Mesothelial cell of epicardium (in vitro differentiated cells): ENCODE measurements at places on chromosomes 2 and 18. TPM values are rescaled to one million over a fixed set of nuclear protein-coding genes. Genes with fewer than 3 reads are reported as not detected.

The GAD1 gene
- total RNA-seq: 0.20 to 0.34 TPM (median 0.31 TPM) in 3 replicates

The REG3G gene
- total RNA-seq: not detected in 3 replicates

The DOK6 gene
- 3.9 to 5.1 TPM (median 4.9 TPM) in 3 replicates for total RNA-seq

The VWA3B gene
- not detected in 3 replicates for total RNA-seq

The MYL1 gene
- 0.36 to 0.69 TPM (median 0.36 TPM) in 3 replicates for total RNA-seq

GRCh38 chr2:84442888-84443287, 16.2 kb downstream of the SUCLG1 start:
- no peak overlapping the region for H3K27ac ChIP-seq
- H3K4me1 ChIP-seq: no peaks in the 10 kb centered on the region
- DNase-seq: no peak
- H3K4me3 ChIP-seq: no peak overlapping the region
- H3K36me3 ChIP-seq: peaks cover 63% of the 10 kb centered on the region

DNA sequence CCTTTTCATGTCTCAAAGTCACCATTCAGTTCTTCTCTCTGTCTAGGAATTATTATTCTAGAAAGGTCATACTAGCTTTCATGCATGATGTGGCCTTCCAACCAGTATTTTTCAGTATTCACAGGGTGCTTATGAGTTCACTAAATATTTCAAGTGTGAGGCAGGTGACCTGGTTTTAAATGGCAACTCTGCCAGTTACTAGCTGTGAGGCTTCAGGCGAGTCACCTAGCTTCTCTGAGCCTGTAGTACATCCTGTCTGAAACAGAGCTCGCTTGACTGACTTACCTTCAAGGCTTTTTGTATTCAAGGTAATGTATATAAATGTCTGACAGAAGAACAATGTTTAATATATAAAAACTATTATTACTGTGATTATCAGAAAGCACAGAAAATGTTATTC, 19.4 kb upstream of the ACVR1 start:
- peaks cover 2% of the 10 kb centered on the region for H3K4me1 ChIP-seq
- H3K4me3 ChIP-seq: no peak overlapping the region
- no peaks in the 10 kb centered on the region for H3K27me3 ChIP-seq
- DNase-seq: no peak

GRCh38 chr18:9673296-9674251, 34.5 kb upstream of the RAB31 start:
- H3K36me3 ChIP-seq: peaks cover 2% of the 10 kb centered on the region
- no peaks in the 10 kb centered on the region for H3K27me3 ChIP-seq
- no peak for DNase-seq
- H3K4me3 ChIP-seq: no peak overlapping the region
- H3K4me1 ChIP-seq: no peaks in the 10 kb centered on the region

GRCh38 chr2:42830922-42831574, 38.7 kb upstream of the HAAO start:
- no peak for DNase-seq
- H3K27me3 ChIP-seq: no peaks in the 10 kb centered on the region
- H3K4me1 ChIP-seq: peaks cover 22% of the 10 kb centered on the region
- no peak overlapping the region for H3K27ac ChIP-seq
- H3K4me3 ChIP-seq: no peak overlapping the region

- H3K36me3 ChIP-seq: no peaks in the 10 kb centered on the region
- no peak overlapping the region for H3K4me3 ChIP-seq
- peaks cover 2% of the 10 kb centered on the region for H3K27me3 ChIP-seq
- H3K27ac ChIP-seq: no peak overlapping the region
Observed at GRCh38 chr2:207513551-207514257, 16.1 kb upstream of the CREB1 start.

- H3K4me1 ChIP-seq: peaks cover 30% of the 10 kb centered on the region
- no peak overlapping the region for H3K4me3 ChIP-seq
- DNase-seq: no peak
- H3K36me3 ChIP-seq: no peaks in the 10 kb centered on the region
- no peaks in the 10 kb centered on the region for H3K27me3 ChIP-seq
Observed at GRCh38 chr2:72004201-72004915, 143.3 kb downstream of the CYP26B1 start.
